ENCODE measurements at places on chromosomes 6 and 20. TPM values are rescaled to one million over a fixed set of nuclear protein-coding genes. Genes with fewer than 3 reads are reported as not detected.

- peaks cover 41% of the 10 kb centered on the region for H3K4me1 ChIP-seq
- H3K36me3 ChIP-seq = peaks cover 29% of the 10 kb centered on the region
- no peak for DNase-seq
- H3K27ac ChIP-seq = no peak overlapping the region
- H3K27me3 ChIP-seq = no peaks in the 10 kb centered on the region
- no peak overlapping the region for H3K4me3 ChIP-seq
These were observed 27.2 kb downstream of the ACSS1 start for GRCh38 chr20:25030649-25031207.

DNA sequence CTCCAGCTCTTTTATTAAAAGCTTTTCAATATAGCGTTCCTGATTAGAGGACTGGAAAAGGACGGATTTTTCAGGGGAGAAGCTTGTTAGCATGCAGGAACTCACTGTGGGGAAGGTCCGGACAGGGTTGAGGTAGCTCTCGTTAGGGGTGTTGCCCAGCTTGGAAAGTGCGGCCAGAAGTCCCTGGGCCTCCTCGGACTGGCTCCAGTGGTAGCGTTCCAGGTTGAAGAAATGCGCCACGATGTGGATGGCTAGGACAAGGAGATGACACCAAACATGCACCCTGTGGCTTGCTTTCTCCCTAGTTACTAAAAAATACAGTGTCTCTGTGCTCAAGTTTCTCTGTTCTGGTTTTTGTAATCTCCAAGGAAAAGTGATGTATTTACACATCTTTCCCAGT is 12.5 kb downstream of the NOX3 start:
- no peak for DNase-seq
- no peaks in the 10 kb centered on the region for H3K4me1 ChIP-seq
- H3K36me3 ChIP-seq = no peaks in the 10 kb centered on the region
- H3K27ac ChIP-seq = no peak overlapping the region
- no peaks in the 10 kb centered on the region for H3K27me3 ChIP-seq

DNA sequence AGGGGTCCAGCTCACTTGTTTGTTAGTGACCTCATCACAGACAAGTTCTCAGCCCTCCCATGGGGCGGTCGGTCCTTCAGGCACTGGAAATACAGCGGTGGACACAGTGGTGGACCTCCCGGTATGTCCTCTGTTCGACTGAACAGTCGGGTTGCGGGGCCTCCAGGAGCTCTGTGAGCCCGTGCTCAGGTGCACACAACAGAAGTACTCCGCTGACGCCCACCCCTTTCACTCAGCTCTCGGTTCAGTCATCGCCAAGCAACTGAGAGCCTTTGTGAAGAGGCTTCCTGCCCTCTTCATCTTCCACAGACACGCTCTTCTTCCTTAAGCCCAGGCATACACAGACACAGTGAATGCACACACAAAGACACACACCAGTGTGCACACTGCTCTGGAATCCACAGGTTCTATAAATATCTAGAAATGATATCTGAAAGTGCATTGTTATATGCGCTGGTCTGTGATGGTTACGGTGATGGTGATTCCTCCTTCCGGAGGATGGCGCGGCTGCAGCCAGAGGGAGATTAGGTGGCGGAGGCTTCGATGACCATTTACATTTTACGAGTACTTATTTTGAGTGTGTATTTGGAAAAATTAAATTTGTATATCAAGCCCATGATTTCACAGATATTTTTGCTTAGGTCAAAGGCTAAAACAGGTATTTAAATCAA is 46.8 kb upstream of the BHLHE23 start:
- no peak for DNase-seq
- peaks cover 8% of the 10 kb centered on the region for H3K27me3 ChIP-seq
- no peaks in the 10 kb centered on the region for H3K36me3 ChIP-seq
- H3K4me1 ChIP-seq = no peaks in the 10 kb centered on the region

GRCh38 chr20:17836303-17836861 is 132.2 kb downstream of the SNX5 start:
- H3K4me1 ChIP-seq = no peaks in the 10 kb centered on the region
- no peak overlapping the region for H3K4me3 ChIP-seq
- H3K27me3 ChIP-seq = no peaks in the 10 kb centered on the region
- peak overlapping the region; percentile 10 for H3K27ac ChIP-seq

- no peaks in the 10 kb centered on the region for H3K36me3 ChIP-seq
- H3K4me3 ChIP-seq = no peak overlapping the region
- no peaks in the 10 kb centered on the region for H3K27me3 ChIP-seq
- H3K27ac ChIP-seq = no peak overlapping the region
These were observed 111.0 kb downstream of the TFAP2A start for GRCh38 chr6:10303608-10304506.

DNA sequence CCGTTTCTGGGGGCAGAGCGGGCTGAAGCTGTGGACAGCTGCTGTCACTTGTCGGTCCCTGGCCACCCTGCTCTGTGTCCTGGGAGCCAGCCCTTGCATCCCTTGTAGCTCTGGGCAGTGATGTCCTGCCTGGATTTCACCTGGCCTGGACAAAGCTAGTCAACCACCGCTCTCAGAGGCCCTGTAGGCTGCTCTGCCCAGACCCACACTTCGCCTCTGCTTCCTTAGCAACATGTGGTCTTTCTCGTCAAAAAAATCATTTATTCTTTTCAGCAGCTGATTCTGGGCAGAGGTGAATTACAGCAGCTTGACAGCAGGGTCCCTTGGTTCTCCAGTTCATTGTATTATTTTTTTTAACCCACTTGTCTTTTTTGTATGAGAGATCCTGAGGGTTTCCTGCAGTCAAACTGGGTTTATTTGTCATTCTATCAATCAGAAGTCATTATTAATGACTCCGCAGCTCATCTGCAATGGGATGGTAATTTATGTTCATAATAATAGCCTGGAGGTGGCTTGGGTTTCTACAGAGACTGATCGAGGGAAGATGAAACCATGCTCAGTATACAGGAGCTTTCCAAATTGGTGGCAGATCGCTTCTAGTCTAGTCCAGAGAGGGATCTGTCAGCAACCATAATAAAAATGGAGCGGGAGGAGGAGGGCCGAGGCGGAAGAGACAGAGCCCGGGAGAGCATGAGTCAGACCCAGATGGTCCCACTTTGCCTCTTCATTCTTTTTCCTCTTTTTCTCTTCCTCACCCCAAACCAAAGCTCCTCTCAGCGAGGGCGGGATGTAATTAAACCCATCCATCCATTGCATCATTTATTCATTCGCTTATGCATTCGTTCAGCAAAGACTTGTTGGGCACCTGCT is 22.4 kb downstream of the EDN3 start:
- DNase-seq = no peak
- H3K27me3 ChIP-seq = peaks cover 3% of the 10 kb centered on the region
- no peaks in the 10 kb centered on the region for H3K36me3 ChIP-seq

- no peaks in the 10 kb centered on the region for H3K36me3 ChIP-seq
- no peak overlapping the region for H3K4me3 ChIP-seq
- no peaks in the 10 kb centered on the region for H3K27me3 ChIP-seq
- no peaks in the 10 kb centered on the region for H3K4me1 ChIP-seq
- no peak overlapping the region for H3K27ac ChIP-seq
These were observed 57.1 kb upstream of the NNAT start for GRCh38 chr20:37463726-37464494.

- DNase-seq = peak; percentile 14
- H3K4me3 ChIP-seq = no peak overlapping the region
- no peaks in the 10 kb centered on the region for H3K36me3 ChIP-seq
- no peaks in the 10 kb centered on the region for H3K4me1 ChIP-seq
- H3K27me3 ChIP-seq = no peaks in the 10 kb centered on the region
These were observed 754.8 kb upstream of the DEFB115 start for GRCh38 chr20:30502670-30503069.

- peaks cover 3% of the 10 kb centered on the region for H3K4me1 ChIP-seq
- H3K36me3 ChIP-seq = peaks cover 23% of the 10 kb centered on the region
- peak overlapping the region; percentile 80 for H3K4me3 ChIP-seq
These were observed 277 bp downstream of the MDC1 start for GRCh38 chr6:30716879-30717128.

DNA sequence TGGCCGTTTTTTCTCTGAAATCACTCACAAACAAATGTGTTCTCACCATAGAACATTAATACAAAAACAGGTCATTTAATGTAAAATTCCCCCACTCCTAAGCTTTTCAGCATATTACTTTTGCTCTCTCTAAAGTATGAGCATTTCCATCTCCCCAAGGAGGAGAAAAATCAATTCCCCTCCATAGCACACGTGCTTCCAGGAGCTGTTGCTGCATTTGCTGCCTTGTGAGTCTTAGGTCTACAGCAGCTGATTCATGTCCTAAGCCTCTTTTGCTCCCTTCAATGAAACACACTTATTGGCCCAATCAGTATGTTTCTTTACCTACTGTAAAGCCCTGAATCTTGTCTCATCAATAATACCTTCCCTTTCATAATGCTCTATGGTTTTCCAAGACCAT is 6.4 kb upstream of the COL9A1 start:
- H3K4me3 ChIP-seq = no peak overlapping the region
- H3K4me1 ChIP-seq = no peaks in the 10 kb centered on the region
- DNase-seq = no peak

GRCh38 chr6:21710908-21711627 is 117.5 kb downstream of the SOX4 start:
- DNase-seq = no peak
- no peaks in the 10 kb centered on the region for H3K27me3 ChIP-seq
- H3K36me3 ChIP-seq = no peaks in the 10 kb centered on the region
- no peaks in the 10 kb centered on the region for H3K4me1 ChIP-seq

DNA sequence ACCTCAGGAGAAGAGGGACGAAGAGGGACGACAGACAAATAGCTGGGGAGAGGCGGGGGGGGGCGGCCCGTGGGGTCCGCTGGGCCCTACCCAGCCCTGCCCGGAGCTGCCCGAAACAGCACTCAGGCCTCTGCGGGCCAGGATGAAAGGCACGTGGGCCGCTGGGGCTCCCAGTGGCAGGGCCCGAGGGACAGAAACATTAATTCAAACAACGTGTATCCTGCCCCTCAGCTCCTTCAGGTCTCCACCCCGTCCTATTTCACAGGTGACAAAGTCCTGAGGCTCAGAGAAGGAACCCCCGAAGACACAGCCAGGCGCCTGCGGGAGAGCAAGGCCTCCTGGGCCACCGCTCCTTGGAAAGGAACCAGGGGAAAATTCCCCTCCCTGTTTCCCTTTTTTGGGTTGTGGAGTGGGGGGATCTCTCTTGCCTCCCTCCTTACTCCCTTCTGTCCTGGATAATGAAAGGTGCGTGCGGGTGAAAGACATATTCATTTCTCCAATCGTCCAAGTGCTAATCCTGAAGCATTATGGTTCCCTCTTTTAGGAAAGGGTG is 93.3 kb downstream of the RNASET2 start:
- peaks cover 5% of the 10 kb centered on the region for H3K4me1 ChIP-seq
- no peaks in the 10 kb centered on the region for H3K36me3 ChIP-seq
- H3K4me3 ChIP-seq = peak overlapping the region; percentile 44
- DNase-seq = peak; percentile 43

- no peak for DNase-seq
- no peaks in the 10 kb centered on the region for H3K36me3 ChIP-seq
- H3K27me3 ChIP-seq = peaks cover 4% of the 10 kb centered on the region
- H3K27ac ChIP-seq = no peak overlapping the region
- H3K4me3 ChIP-seq = no peak overlapping the region
- no peaks in the 10 kb centered on the region for H3K4me1 ChIP-seq
These were observed 204.6 kb upstream of the HEY2 start for GRCh38 chr6:125544819-125545218.

GRCh38 chr20:44959638-44960102 is 527 bp downstream of the TOMM34 start:
- H3K4me1 ChIP-seq = peaks cover 9% of the 10 kb centered on the region
- H3K27ac ChIP-seq = peak overlapping the region; percentile 61
- H3K27me3 ChIP-seq = no peaks in the 10 kb centered on the region
- H3K4me3 ChIP-seq = peak overlapping the region; percentile 79
- DNase-seq = no peak

- H3K4me1 ChIP-seq = no peaks in the 10 kb centered on the region
- H3K27ac ChIP-seq = no peak overlapping the region
- no peak for DNase-seq
- no peaks in the 10 kb centered on the region for H3K27me3 ChIP-seq
These were observed 66.5 kb upstream of the ADGRG6 start for GRCh38 chr6:142235272-142235671.

GRCh38 chr20:44909872-44910689 is at the start of gene PABPC1L:
Gene PABPC1L (plus strand): TSS chr20:44910060. CDS start chr20:44910144, 84 bp downstream.
- H3K4me3 ChIP-seq = peak within 1 kb of the TSS; percentile 58
- H3K27me3 ChIP-seq = no peaks in the 10 kb centered on the region
- H3K36me3 ChIP-seq = peaks cover 39% of the 10 kb centered on the region
- peaks cover 7% of the 10 kb centered on the region for H3K4me1 ChIP-seq
- H3K27ac ChIP-seq = no peak within 1 kb of the TSS

GRCh38 chr6:33205191-33206026 is 954 bp downstream of the HSD17B8 start:
- no peaks in the 10 kb centered on the region for H3K27me3 ChIP-seq
- DNase-seq = peak; percentile 37
- peak overlapping the region; percentile 66 for H3K27ac ChIP-seq
- peaks cover 41% of the 10 kb centered on the region for H3K4me1 ChIP-seq
- peaks cover 36% of the 10 kb centered on the region for H3K36me3 ChIP-seq

- H3K27ac ChIP-seq = no peak overlapping the region
- H3K27me3 ChIP-seq = no peaks in the 10 kb centered on the region
- no peaks in the 10 kb centered on the region for H3K36me3 ChIP-seq
- no peak overlapping the region for H3K4me3 ChIP-seq
- H3K4me1 ChIP-seq = no peaks in the 10 kb centered on the region
- DNase-seq = no peak
These were observed 20.8 kb upstream of the BMP5 start for GRCh38 chr6:55895972-55896730.

DNA sequence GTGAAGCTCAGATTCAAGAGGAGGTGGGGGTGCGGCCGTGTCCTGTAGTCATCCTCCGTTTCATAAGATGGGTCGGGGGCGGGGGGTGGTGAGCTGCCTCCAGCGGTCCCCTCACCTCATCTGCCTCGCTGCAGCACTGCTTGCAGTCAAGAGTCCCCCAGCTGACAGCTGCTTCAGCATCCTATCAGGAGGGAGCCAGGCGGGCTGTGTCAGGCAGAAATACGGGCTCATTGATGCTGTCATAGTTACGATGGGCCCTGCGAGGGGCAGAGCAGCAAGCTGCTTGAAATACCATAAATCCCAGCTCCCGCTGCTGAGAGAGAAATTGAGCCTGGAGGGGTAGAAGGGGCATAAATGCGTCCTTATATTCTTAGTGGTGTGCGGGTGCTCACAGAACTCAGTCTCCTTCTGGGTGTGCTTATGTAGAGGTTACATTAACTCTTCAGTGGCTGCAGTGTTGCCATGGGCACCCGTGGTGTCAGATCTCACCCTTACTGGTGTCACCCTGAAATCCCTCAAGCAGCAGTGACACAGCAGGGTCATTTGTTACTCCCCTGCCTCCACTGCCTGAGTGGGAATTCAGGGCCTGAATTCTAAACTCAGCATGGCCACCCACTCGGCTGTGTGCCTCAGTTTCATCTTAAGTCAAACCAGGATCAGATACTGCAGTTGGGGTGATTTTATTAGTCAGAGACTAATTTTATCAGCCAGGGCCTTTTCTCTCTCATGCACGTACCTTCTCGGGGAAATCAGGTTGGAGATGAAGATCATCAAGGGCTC is 21.8 kb downstream of the CCDC167 start:
- no peaks in the 10 kb centered on the region for H3K4me1 ChIP-seq
- no peak for DNase-seq
- peaks cover 89% of the 10 kb centered on the region for H3K36me3 ChIP-seq
- no peak overlapping the region for H3K4me3 ChIP-seq
- no peak overlapping the region for H3K27ac ChIP-seq

The DACT2 gene
- 6.4 TPM for polyA plus RNA-seq

The DLK2 gene
- 2.3 TPM for polyA plus RNA-seq

The TMX4 gene
- polyA plus RNA-seq = 22.9 TPM

Measured in large intestine (tissue), 12 donors.